ENCODE measurements at places on chromosomes 1 and 21. TPM values are rescaled to one million over a fixed set of nuclear protein-coding genes. Genes with fewer than 3 reads are reported as not detected.

GRCh38 chr1:183543619-183544204, 46.5 kb downstream of the NCF2 start:
- no peak for DNase-seq

- no peak for DNase-seq
Measured at GRCh38 chr1:245434280-245434679, 279.5 kb downstream of the KIF26B start.

GRCh38 chr1:63135801-63136200, 186.6 kb upstream of the FOXD3 start:
- DNase-seq = no peak

DNA sequence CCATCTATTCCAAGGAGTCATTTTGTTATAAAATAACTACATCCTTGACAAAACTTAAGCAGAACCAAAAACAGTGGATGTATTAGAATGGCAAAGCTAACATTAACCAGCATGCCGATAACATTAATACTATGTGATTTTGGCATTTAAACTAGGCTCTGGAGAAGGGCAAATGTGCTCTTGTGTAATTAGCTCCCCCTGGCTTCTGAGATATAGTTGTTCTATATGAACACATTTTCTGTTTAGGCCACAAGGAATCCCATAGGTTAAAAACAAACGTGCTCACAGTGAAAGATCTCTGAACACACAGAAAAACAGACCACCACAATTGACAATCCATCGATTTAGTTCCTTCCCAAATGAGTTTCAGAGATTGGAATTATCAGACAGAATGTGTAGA, 57.4 kb upstream of the TARS2 start:
- DNase-seq = no peak

Gene FCRL1
- not detected for total RNA-seq

DNA sequence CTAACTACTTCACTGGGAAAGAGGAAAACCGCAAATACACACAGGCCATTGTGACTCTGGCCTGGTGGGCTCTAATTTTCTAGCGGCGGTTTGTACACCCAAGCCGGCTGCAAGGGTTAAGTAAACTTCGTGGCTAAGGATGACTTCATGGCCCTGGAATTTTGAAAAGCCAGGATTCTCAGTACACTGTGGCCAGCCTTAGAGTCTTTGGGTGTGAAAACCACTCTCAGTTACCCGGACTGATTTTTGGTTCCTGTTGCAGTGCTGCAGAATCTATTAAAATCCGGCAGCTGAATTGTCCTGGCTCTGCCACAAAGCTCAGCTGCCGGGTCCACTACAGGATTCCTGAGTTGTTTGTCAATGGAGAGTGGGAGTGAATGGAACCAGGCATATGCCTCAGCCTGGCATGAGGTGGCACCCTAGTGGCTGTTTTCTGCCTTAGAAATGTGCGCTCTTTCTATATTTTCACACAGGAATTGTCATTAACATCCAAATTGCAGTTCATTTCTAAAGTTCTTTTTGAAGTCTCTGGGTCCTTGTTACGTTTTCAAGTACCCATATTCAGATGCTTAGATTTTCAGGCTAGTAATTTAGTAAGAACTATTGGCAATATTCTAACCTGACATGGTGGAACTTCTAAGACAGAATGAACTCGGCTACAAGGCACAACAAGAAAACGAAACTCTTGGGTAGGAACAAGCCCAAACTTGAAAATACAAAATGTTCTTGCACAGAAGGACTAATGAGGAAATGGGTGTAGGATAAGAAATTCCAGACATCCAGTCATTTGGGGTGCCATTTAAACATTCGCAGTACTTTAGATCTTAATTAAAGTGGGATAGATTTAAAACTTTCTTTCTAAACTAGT, 255.9 kb downstream of the NFIA start:
- DNase-seq = no peak

Gene DNAJC6
- 3.7 TPM for total RNA-seq

DNA sequence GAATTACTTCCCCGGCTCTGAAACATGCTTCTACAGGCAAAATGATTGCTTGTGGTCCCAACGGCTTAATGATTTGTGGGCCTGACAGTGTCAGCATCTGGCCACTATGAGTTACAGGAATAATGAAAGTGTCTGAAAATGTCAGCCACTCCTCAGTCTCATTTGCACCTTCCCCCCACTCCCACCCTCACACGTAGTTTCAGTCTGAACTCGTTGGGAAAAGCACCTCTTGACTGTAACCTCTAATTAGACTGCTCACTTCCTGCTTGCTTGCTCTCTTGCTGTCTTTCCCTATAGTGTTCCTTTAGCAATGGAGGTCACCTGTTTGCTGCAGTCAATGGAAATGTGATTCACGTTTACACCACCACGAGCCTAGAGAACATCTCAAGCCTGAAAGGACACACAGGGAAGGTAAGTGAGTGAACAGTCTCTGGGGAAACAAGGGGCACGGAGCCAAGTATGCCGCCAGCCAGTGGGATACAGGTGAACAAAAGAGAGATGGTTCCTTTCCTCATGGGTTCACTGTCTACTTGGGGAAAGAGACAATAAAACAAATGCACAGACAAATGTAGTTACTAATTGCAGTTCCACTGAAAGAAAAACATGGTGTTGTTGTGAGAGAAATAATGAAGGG, 27.1 kb downstream of the CFAP57 start:
- no peak for DNase-seq

Gene PRR9
- not detected for total RNA-seq

Gene EPHA2
- 28.4 TPM for total RNA-seq

DNA sequence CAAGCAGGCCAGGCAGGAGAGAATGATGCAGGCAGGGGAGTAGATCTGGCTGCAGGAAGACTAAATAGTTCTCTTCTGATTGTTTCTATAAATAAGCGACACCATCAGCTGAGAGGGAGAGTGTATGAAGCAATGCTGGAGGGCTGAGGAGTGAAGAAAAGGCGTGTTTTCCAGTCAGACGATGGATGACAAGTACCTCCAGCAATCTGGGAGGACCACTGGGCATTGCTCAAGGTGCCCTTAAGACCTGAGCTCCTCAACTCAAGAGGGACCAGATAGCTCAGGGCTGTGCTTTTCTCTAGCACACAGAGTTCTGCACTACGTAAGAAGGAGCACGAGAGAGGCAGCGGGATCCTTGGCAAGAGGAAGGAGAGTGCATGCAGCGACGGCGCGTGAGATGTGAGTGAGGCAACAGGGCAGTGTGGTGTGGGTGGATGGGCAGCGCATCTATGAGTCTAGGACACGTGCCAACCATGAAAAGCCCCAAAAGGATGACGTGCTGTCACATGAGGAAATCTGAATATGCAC, 36.0 kb downstream of the PABPC4 start:
- no peak for DNase-seq

Gene MATN1
- 0.28 TPM for total RNA-seq

Gene RAB7B
- total RNA-seq = not detected

GRCh38 chr1:10498231-10498630, 23.5 kb downstream of the PEX14 start:
- no peak for DNase-seq

Measured in H1 (cell line).